IPS-NIHi11 (cell line): ENCODE measurements at places on chromosomes 4 and X.

DNA sequence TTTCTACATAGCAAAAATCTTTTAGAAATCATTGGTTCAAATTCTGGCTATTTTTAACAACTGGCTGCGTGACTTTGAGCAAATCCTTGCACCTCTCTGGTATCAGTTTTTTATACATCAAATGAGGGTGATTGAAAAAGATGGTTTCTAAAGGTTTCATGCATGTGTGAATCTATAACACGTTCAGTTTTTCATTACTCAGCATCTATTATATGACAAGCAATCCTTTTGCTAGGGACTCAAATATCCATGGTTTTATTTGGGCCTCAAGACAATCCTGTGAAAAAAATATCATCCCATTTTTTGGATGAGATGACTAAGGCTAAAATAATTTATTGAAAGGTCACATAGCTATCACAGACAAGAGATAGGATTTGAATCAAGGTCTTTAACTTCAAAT, 884 bp downstream of the HEPH start:
- DNase-seq, result no peak

DNA sequence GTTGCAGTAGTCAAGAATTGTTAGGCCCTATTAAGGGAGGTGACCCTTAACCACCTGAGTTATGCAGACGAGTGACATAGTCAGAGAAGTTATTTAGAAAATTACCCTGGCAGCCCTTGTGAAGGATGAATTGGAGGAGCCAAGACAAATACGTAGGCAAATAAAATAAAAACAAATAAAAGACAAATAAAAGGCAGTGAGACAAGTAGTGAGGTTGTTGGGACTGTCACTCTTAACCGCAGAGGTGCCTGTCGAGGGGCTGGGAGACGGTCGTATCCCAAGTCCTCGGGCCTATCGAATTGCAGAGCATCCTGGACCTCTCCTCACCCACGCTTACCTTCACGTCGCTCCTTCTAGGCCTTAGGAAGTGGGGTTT, 58.0 kb upstream of the ZC4H2 start:
- no peak for DNase-seq

DNA sequence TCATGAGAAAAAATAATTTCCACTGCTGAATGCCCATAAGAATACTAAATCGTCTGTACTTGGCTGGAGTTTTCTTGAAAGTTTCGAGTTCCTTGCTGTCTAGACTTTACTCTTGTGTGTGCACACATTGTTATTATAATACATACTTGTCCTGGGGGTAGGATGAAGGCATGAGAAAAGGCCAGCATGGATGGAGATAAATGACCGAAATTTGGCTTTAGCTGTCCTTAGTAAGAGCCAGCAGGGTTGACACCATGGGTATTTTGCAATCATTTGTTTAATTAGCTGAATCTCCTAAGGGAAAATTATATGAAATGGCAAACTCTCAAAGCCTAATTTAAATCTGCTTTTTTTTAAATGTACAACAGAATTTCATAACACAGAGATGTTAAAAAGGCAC, 641.6 kb downstream of the ADGRL3 start:
- no peak for DNase-seq

DNA sequence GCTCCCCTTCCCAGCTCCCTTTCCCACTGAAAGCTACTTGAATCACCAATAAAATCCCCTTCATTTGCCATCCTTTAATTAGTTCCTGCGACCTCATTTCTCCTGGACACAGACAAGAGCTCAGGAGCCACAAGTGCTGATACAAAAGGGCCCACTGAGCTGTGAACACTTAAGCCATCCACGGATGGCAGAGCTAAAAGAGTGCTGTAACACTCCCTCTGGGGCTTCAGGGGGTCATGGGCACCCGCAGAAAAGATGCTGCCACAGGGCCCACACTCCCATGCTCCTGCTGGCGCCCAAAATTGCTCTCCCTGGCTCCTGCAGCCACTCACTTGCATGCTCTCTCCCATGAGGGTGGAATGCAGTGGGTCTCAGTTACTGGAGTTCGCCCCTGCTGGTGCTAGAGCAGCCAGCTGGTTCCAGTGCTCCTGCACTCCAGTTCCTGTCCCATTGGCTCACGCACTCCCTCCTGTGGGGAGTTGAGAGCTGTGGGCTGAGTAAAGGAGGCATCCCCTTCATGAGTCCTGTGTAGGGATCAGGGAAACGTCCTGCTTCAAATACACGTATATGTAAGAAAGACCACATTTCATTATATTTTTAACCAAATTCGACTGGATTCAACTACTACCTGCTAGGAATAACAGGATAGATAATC, 1291.0 kb downstream of the ARAP2 start:
- peak; percentile 8 for DNase-seq

DNA sequence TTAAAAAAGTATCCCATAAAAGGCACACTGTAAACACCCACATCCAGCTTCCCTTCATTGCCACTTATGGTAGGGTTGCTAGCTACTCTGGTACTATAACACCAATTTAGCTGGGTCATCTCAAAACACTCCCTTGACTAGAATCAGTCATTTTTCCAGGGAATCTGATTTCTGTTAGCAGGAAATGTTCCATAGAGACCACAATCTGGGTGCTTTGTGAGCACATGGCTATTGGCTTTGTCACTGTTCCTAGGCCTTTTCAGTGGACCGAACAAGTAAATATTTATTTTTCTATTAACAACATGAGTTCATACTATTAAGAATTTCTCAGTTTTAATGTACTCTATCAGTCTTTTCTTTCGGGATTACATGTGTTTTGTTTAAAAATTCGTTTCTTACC, 404.7 kb upstream of the GNPDA2 start:
- DNase-seq, result no peak

DNA sequence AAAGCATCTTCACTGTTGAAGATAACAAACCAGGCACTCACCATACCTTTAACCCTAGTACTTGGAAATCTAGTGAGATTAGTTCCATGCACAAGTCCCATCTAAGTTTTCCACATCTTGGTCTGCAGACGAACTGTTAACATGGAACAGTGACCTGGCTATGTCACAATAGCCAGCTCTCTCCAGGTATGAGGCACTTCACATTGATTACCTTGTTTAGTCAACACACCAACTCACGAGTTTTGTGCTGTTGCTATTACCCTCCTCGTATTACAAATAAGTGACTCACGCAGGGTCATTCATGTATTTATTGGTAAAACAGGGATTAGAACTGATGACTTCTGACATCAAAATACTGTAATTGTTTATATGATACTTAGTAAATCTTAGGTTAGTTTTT, 36.4 kb upstream of the FRAS1 start:
- no peak for DNase-seq

GRCh38 chrX:9205599-9206223, 171.8 kb upstream of the FAM9B start:
- no peak for DNase-seq

- no peak for DNase-seq
Observed at GRCh38 chr4:91233164-91233563, 1070.6 kb upstream of the GRID2 start.

GRCh38 chr4:44221407-44221806, 227.2 kb downstream of the KCTD8 start:
- no peak for DNase-seq

DNA sequence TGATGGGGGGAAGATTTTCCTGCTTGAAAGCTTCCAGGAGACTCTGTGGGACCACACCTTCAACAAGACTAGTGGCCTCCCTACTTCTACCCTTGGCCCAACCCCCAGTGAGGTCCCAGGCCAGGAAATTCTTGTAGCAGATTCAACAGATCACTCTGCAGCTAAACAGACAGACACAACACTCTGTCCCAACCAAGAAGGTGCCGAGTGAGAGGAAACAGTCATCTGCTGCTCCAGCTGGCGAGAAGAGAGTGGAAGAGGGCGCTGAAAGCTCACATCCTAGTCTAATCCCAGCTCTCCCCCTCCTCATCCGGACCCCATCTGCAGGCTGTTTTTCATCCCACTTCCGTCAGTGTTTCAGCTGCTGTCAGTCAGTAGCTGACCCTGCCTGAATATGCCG, 63.4 kb downstream of the CHRDL1 start:
- DNase-seq, result no peak

GRCh38 chr4:151143811-151144210, 44.4 kb downstream of the RPS3A start:
- DNase-seq, result no peak

GRCh38 chr4:147822128-147822527, 90.2 kb downstream of the ARHGAP10 start:
- DNase-seq, result no peak

DNA sequence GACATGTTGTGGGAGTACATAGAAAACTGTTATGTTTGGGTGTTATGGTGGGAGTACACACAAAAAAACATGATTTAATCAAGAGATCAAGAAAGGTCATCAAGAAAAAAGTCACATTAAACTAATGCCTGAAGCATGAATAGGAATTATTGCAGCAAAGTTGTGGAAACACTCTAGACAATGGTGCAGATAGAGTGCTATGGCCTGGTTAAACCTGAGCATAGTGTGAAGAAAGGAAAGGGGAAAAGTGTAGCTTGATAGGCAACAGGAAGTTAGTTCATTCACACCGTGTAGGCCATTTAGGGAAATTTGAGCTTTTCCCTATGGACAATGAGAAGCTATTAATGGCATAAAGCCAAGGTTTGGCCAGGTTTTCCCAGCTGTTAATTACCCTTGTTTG, 162.1 kb upstream of the EMCN start:
- no peak for DNase-seq

GRCh38 chr4:100511896-100512295, 5.9 kb downstream of the EMCN start:
- no peak for DNase-seq

DNA sequence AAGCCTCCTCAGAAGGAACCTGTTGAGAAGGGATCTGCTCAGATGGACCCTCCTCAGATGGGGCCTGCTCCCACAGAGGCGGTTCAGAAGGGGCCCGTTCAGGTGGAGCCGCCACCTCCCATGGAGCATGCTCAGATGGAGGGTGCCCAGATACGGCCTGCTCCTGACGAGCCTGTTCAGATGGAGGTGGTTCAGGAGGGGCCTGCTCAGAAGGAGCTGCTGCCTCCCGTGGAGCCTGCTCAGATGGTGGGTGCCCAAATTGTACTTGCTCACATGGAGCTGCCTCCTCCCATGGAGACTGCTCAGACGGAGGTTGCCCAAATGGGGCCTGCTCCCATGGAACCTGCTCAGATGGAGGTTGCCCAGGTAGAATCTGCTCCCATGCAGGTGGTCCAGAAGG, 22.9 kb downstream of the REST start:
- DNase-seq, result no peak

GRCh38 chr4:127965803-127966175, 583 bp downstream of the ABHD18 start:
- DNase-seq, result peak; percentile 70

GRCh38 chrX:71636438-71637252, 18.3 kb upstream of the CXCR3 start:
- no peak for DNase-seq

- DNase-seq, result no peak
Observed at GRCh38 chrX:111354496-111354895, 57.5 kb downstream of the DCX start.

DNA sequence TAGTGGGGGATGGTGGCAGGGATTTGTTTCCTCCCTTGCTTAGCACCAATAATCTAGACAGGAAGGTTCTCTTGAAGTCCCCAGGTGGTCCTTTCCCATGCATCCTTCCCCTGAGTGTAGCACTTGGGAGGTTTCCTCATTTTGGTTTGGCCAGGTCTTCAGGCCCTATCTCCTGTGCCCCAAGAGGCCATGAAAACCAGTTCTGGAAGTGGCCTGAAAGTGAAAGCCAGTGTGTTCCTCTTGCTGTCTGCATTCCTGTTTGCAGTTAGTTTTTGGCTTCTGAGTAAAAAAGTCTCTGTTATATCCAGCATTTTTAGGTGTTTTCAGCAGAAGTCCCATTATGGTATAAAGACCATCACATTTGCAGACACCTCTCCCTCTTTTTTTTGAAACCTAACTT, 59.5 kb downstream of the MTM1 start:
- DNase-seq, result no peak

- DNase-seq, result no peak
Observed at GRCh38 chr4:56931924-56932323, 24.2 kb downstream of the REST start.

DNA sequence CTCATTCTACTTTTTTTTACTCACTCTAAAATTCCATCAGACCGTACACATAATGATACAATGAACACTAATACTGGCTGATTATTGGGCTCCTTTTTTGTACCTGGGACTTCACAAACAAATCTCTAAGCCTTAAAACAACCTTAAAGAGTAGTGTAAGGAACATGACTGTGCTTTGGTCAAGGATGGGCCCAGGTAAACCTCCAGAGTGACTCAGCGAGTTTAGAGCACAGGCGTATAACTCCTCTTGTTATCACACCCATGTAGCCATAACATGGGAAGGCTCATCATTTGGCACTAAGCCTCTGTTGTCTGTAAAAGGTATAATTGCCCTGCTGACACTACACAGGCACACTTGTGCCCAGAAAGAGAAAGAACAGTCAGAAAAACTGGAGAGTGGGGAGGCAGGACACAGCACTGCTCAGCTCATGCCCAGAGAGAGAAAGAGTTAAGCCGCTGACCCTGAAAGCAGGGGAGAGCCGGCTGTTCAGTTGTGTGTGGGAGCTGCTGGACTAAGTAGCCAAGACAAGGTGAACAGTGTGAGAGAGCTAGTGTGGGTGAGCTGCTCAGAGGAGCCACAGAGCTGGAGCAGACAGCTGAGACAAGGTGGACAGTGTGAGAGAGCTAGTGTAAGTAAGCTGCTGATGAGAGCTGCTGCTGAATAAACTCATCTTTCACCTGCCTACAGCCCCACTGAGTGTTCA, 319.6 kb upstream of the BMP3 start:
- DNase-seq, result no peak

- DNase-seq, result no peak
Observed at GRCh38 chr4:152090543-152090942, 329.7 kb upstream of the GATB start.

GRCh38 chr4:22504447-22504846, 11.4 kb downstream of the ADGRA3 start:
- DNase-seq, result no peak

GRCh38 chr4:15568821-15569220, 86.3 kb downstream of the FBXL5 start:
- DNase-seq, result no peak

DNA sequence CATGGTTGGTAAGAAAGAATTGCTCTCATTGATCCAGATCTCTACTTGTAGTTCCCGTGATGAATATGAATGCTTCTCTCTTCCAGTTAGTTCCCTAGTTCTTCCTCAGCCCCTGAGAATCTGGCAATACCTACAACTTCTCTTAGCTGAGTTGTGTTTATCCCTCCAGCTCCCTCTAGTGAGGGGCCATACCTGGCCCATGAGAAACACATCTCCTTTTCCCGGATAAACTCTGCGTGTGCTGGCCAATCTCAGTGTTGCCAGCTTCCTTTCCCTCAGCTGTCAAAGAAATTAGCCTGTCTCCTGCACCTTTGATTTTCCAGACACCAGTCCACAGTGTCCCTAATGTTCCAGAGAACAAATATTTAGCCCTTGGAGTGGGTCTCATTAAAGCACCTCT, 5.7 kb downstream of the CBLL2 start:
- DNase-seq, result peak; percentile 38

GRCh38 chrX:132622130-132622529, 133.3 kb upstream of the MBNL3 start:
- no peak for DNase-seq

DNA sequence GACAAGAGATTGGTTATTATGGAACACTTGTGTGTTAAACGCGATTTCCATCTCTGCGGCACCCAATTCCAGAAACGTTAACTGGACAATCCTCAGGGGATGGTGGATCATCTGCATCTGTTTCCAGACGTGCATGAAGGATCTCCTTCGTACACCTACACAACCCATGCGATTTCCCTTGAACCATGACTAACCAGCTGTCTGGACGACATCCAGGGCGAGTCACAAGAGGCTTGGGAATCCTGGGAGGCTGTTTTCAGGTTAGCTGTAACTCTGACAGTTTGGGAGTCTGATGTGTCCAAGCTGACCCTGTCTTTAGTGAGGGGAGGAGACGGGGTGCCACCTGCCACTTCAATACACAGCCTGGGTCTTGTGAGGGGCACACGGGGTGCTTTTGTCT, 84.5 kb downstream of the GATB start:
- no peak for DNase-seq
